ENCODE measurements at places on chromosomes 5 and 9.

GRCh38 chr9:9212963-9213362, 1399.8 kb downstream of the PTPRD start:
- no peak for DNase-seq

GRCh38 chr5:75239681-75240080, 3.0 kb upstream of the ANKRD31 start:
- no peak for DNase-seq

DNA sequence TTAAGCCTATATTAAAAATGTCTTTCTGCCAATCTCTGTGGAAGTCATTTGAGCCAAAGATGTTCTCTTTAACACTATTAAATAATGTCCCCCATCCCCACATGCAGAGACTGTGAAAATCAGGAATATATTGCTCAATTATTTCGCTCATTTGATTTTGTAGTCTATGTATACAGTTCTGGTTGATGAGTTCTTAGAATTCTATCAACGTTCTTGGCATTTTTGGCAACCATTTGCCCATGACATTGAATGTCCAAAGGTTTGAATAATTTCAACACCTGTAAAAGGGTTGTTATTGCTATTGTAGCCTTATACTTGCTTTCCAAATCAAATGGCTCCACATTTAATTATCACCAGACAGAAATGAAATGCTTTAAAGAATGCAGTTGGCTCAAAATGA, 536.1 kb downstream of the CAAP1 start:
- no peak for DNase-seq

- no peak for DNase-seq
These were observed 649.8 kb downstream of the CETN3 start for GRCh38 chr5:89759802-89760201.

GRCh38 chr9:137411645-137412380, 11.1 kb downstream of the EXD3 start:
- DNase-seq, result no peak

DNA sequence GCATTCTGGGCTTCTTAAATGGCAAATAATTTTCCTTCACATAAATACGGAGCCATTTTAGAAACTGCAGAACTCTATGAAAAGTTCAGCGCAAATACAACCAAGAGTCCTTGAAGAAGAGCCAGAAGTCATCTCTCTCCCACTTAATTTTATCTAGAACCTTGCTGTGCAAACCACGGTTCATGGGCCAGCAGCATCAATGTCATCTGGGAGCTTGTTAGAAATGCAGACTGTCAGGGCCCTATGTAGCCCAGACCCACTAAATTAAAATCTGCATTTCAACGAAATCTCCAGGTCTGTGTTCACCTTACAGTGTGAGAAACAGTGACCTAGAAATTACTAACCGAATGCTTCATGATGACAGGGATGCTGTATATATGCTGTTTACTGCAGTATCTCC, 12.2 kb downstream of the EFNA5 start:
- DNase-seq, result no peak

- DNase-seq, result no peak
These were observed 52.7 kb upstream of the ERCC6L2 start for GRCh38 chr9:95822583-95823431.

- no peak for DNase-seq
These were observed 60.4 kb downstream of the GHR start for GRCh38 chr5:42483472-42484154.

DNA sequence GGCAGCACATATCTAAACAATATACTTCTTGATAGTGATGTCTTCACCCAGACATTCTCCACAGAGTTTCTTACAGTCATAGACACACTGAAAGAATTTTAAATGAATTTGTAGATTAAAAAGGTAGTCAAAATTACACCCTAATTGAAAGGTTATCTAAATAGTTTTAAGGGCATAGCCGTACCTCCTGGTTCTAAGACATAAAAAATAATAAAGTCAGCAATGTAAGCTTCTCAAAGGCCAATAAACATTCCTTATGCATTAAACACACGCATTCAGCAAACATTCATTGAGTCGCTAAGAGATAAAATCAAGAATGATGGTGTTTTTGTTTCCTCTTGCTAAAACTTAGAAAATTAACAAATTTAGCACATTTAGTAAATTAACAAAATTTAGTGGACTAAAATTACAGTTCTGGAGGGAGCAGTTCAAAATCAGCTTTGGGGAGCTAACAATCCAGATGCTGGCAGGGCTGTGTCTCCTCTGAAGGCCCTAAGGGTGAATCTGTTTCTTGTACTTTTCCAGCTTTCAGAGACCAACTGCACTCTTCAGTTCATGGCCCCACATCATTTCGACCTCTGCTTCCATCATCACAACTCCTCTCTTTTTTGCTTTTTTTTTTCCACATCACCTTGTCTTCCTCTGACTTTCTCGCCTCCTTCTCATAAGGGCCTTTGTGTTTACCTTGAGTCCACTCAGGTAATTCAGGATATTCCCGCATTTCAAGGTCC, 516.5 kb downstream of the DNAH5 start:
- no peak for DNase-seq

DNA sequence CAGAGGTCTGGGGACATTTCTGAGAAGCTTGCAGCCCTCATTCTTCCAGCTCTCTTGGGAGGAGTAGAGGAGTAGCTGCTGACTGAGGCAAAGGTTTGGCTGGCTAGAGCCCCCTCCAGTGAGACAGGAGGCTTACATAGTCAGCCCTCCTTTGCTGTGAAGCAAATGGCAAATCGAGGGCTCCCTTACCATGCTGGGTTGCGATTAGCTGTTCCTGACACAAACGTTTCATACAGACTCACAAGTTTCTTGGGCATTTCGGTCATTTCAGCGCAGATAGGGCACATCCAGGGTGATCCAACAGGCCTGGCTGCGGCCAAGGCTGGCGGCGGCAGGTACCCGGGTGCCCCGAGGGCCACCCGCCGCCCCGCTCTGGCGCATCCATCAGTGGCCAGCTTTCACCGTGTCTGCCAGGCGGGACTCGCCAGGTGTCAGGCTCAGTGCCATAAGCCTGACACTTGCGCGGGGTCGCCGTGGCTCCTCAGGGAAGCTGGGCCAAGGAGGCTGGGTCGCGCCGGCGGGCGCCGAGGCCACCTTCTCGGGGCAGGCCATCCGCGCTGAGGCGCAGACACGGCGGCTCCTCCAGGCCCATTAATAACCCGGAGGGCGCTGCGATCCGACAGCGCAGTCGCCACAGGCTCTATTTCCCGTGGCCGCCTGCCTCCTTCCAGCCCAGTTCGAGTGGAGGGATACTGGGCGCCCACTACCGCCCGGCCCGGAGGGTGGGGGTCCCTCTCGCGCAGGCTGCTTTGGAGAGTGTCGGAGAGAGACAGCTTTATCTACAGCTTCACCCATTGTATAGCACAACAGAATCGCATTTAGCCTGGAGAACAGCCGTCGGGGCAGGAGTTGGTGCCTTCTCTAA, 9.1 kb downstream of the PRDM6 start:
- DNase-seq, result no peak

DNA sequence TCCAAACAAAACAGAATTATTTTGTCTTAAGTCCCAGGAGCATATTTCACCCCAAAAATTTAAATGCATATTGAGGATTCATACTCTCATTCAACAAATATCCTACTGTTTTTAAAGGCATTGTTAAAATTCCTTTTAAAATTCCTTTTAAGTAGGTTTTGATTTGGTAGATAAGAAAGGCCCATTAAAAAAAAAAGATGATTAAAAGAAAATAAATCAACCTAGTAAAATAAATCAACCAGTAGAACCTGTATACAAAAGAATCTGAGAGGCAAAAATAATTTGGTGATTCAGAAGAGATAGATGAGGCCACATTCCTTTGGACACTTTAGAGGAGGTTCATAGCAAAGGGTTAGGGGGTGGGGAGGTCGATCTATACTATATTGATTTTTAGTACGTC, 585.3 kb upstream of the TLE4 start:
- DNase-seq, result no peak
